NCI-H460 (cell line): ENCODE measurements at places on chromosomes 7 and 10. TPM values are rescaled to one million over a fixed set of nuclear protein-coding genes. Genes with fewer than 3 reads are reported as not detected.

Gene HPSE2
- not detected in 2 replicates for total RNA-seq

Gene LIPK
- not detected in 2 replicates for total RNA-seq

Gene ASZ1
- not detected in 2 replicates for total RNA-seq

Gene ENO4
- total RNA-seq: 0.52 TPM in 2 replicates

Gene C10orf90
- total RNA-seq: 0.99 and 1.3 TPM in 2 replicates
